Putamen (tissue), 1 donor: ENCODE measurements at places on chromosomes 5 and 9.

GRCh38 chr5:61289669-61290306 is 42.3 kb upstream of the ZSWIM6 start:
- no peak for DNase-seq

- no peak for DNase-seq
Measured at GRCh38 chr5:170289121-170289520, 8.5 kb downstream of the LCP2 start.

- no peak for DNase-seq
Measured at GRCh38 chr5:54904425-54904824, 81.0 kb downstream of the ESM1 start.

GRCh38 chr5:122780296-122780695 is 5.4 kb downstream of the SNX2 start:
- no peak for DNase-seq

GRCh38 chr9:131701436-131701781 is 38.5 kb downstream of the RAPGEF1 start:
- DNase-seq, result no peak

GRCh38 chr9:34575862-34576596 is 13.5 kb downstream of the CNTFR start:
- no peak for DNase-seq

DNA sequence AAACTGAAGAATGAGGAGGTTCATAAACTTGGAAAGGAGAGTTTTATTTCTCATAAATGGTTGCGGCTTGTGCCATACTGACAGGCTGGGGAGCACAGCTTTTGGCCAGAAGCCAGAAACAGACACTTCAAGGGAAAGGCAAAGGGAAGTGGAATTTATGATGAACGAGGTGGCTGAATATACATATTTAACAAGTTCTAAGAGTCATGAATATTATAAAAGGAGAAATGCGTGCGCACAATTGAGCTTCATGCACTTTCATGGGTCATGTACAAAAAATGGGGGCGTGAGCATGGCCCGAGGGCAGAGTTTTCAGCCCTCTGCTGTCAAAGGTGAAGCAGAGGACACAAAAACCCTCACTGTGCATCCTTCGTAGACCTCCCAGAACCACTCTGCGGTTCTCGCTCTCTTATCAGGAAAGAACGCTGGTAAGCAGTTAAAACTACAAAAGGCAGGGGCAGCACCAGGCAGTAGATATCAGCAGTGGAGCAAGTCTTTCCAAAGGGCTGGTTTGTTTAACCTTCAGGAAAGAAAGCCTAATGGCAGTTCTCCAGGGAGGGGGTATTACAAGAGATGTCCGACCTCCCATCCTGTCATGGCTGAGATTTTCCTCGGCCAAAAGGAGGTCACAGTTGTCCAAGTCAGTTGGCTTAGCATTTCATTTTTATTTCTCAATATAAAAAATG is 29.0 kb downstream of the AUH start:
- no peak for DNase-seq

DNA sequence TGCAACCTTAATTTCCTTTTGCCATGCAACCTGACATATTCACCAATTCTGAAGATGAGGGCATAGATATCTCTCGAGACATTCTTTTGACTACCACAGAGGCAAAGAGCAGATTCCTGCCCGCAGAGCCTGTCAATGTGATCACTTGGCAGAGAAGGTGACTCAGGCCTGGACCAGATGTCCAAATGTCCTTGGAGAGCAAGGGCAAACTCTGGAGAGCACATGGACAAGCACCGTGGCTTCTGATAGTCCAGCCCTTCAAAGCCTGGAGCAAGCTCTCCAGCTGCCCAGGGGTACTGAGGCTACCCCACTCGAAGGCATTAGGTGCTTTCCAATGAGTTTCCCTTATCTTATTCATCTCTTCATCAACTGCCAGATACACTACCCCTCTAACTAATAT is 50.4 kb upstream of the ALDH1B1 start:
- DNase-seq, result no peak

DNA sequence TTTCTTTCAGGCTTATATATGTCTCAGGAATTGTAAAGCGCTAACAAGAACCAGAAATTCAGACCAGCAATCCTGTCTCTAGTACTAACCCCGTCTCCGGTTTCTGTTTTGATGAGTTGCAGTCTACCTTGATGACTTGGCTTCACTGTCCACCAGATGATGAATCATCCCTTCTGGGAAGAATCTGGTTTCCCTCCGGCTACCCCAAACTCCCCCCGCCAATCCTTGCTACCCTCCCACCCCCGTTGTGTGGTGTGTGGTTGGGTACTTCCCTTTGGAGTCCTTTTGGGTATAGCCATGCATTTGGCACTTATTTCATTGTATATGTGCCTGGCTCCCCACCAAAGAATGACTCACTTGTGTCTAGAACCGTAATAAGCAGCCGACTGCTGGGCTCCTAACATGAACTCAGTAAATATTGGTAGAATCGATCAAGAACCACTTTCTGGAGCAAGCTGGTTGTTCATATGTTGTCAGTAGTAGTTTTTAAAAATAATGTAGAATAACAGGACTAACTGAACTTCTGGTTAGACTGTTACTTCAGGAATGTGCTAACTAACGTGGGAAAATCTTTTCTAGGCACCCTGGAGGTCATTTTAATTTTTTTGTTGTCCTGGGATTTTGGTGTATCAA is 8.3 kb upstream of the TGFBI start:
- DNase-seq, result no peak

DNA sequence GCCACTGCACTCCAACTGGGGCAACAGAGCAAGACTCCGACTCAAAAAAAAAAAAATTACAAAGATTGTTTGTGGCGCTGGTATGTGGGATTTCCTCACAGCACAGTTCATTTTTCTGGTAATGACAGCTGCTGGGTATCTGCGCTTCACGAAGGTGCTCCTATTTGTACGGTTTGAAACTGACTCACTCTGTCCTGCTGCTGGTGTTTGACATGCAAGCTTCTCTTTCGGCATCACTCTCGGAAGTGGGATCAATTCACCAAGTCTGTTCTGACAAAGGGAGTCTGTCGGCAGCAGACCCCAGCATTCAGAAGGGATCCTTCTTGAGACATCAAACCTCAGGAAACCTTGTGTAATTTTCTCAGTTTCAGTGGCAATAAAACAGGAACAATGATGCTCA is 26.3 kb downstream of the MAML1 start:
- no peak for DNase-seq
